ENCODE measurements at places on chromosomes 5 and 9.

GRCh38 chr9:90088434-90088833 is 483.6 kb downstream of the GADD45G start:
- no peak for DNase-seq

DNA sequence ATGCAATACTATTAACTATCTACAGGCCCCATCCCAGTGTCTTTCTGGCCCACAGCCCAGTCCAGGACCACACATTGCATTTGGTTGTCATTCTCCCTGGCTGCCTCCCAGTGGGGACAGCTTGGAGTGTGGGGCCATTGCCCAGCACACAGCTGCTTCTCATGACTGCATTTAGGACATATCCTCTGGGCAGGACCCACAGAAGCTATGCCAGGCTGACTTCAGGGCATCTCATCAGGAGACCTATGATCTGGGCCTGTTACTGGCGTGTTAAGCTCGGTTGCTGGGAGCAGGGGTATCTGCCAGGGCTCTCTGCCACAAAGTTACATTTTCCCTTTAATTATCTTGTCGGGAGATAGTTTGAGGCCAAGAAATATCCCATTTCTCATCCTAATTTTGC is 32.1 kb upstream of the CLPTM1L start:
- no peak for DNase-seq

GRCh38 chr5:133432956-133433532 is 179.3 kb downstream of the FSTL4 start:
- DNase-seq: peak; percentile 41

DNA sequence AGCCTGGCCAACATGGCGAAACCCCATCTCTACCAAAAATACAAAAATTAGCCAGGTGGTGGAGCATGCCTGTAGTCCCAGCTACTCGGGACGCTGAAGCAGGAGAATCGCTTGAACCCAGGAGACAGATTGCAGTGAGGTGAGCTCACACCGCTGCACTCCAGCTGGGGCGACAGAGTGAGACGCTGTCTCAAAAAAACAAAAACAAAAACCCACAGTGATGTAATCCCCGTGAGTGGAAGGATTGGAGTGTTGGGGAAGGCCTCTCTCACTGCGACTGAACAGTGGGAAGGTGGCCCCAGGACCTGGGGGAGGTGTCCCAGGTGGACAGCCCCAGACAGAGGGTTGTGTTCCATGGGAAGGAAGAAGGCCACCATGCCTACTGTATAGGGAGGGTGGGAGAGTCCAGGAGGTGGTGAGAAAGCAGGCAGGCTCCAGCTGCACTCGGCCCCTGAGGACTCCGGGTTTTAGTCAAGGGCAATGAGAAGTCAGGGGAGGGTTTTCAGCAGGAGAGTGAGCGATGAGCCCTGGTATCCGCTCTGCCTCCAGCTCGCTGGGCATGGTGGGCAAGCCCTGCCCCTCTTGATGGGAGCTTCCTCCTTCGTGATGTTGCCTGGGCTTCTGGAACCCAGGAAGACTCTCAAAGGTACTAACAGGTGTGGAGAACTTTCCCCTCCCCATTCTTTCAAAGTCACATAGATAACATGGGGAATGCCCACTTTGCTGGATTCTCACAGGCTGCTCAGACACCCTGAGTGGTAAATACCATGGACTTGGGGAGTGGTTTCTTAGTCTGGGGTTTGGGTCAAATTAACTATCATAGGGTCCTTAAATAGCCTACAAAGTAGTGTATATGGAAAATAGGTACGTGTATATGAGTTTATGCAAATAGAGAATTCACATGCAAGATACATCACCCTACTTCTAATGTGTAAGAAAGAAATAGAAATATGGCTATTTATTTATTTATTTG is 74.7 kb downstream of the PPARGC1B start:
- peak; percentile 33 for DNase-seq

- DNase-seq: peak; percentile 60
Measured at GRCh38 chr9:93184432-93185265, 710 bp downstream of the WNK2 start.

- DNase-seq: no peak
Measured at GRCh38 chr5:142703153-142703552, 17.3 kb upstream of the FGF1 start.

GRCh38 chr5:122311961-122312590 is at the start of gene SNCAIP:
Gene SNCAIP, plus strand, starts transcription at chr5:122312237. Its CDS starts 78,898 bp downstream, at chr5:122391135.
- peak; percentile 92 for DNase-seq

DNA sequence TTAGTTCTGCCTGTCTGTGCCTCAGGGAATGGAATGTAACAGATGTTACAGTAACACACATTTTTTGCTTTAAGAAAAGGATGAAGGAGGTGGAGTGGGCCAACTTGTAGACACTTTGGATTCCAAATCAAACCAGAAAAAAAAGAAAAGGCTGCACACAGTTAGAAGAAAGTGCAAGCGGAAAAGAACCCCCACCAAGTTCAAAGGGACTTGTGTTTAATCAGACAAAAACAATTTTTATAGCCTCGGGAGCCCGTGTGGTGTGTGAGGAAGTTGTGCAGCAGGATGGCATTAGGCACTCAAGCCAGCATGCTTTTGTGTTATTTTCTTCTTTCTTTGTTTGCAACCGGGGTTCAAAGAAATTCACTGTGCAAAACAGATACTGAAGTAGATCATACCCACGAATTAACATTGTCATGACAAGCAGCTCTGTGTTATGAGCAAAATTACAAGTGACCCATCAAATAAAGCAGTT is 189.5 kb downstream of the SEMA5A start:
- DNase-seq: no peak

GRCh38 chr5:107937651-107938355 is 267.1 kb upstream of the EFNA5 start:
- DNase-seq: no peak

DNA sequence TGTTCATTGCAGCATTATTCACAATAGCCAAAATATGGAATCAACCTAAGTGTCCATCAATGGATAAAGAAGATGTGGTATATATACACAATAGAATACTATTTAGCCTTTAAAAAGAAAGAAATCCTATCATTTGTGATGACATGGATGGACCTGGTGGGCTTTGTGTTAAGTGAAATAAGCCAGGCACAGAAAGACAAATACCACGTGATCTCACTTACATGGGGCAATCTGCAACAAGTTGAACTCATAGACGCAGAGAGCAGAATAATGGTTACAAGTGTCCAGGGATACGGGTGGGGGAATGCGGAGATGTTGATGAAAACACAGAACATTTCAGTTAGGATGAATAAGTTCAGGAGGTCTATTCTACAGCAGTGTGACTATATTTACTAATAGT is 66.4 kb upstream of the ALDH1B1 start:
- no peak for DNase-seq

- DNase-seq: no peak
Measured at GRCh38 chr9:111271481-111272080, 58.4 kb downstream of the OR2K2 start.

- no peak for DNase-seq
Measured at GRCh38 chr5:116402235-116402634, 172.4 kb downstream of the SEMA6A start.

- no peak for DNase-seq
Measured at GRCh38 chr9:96502539-96503373, 52.8 kb downstream of the HABP4 start.

DNA sequence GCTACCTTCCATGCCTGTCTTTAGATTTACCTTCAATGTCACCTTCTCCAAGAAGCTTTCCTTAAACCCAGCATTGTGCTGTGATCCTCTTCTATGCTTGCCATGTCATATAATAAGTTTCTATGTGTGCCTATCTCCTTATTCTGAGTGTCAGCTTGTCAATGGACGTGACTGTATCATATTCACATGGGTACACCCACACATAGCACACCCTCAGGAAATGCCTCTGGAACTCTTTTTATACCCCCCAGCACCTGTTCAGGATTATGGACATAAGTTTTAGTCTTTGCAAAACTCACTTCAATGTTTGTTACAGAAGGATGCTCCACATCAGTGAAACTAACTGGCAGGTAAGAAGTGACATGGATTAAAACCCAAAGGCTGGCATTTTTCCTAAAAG is 7.4 kb downstream of the GAS1 start:
- DNase-seq: no peak

GRCh38 chr5:158384535-158385481 is 525.9 kb upstream of the CLINT1 start:
- DNase-seq: no peak

GRCh38 chr5:80592105-80592504 is 22.0 kb upstream of the ANKRD34B start:
- no peak for DNase-seq

- no peak for DNase-seq
Measured at GRCh38 chr5:68818057-68818695, 275.6 kb upstream of the SLC30A5 start.

- no peak for DNase-seq
Measured at GRCh38 chr9:70374962-70375618, 39.4 kb downstream of the KLF9 start.

DNA sequence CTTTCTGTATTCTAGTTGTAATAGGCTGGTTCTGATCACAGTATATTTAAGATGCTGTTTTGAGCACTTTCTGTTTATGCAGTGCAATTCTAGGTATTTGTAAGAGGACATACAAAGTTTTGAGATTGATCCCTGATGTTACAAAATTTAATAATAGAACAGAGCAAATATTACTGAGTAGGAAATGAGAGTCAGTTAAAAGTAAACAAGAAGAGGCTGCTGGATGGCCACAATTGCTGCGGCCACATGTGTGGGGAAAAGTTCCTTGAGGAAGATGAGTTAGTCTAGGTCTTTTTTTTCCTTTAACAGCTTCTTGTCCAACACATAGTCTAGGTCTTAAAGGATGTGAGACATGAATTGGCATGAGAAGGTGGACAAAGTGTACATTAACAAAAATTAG is 11.3 kb downstream of the EHMT1 start:
- DNase-seq: no peak

DNA sequence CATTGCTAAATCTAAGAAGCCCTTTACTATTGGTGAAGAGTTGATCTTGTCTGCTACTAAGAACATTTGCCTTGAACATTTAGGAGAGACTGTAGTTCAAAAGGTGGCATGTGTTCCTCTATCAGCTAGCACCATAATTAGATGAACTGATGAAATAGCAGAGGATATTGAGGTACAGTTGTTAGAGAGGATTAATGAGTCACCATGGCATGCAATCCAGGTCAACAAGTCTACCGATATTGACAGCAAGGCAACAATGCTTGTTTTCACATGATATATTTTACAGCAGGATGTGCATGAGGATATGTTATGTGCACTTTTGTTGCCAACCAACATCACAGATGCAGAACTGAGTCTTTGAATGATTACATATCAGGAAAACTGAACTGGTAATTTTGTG is 134.3 kb upstream of the CDH9 start:
- no peak for DNase-seq

DNA sequence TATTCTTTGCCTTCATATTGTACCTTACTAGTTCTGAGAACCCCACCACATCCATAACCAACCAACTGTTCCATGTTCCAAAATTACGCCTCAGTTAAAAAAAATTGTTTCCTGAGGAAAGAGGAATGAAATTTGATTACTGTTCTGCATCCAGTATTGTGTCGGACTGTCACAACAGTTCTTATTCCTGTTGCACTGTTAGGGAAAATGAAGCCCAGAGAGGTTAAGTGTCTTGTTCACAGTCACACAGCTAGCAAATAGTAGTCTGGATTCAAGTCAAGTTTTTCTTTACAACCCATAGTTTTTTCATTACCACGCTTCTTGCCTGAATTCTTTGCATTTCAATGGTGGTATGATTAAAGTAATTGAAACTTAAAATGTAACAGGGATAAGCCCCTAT is 4.4 kb downstream of the FSD1L start:
- DNase-seq: no peak

GRCh38 chr5:142736247-142736632 is 33.9 kb upstream of the ARHGAP26 start:
- DNase-seq: no peak

GRCh38 chr9:127050591-127051001 is 71.8 kb downstream of the ANGPTL2 start:
- no peak for DNase-seq

GRCh38 chr5:124262470-124262869 is 484.0 kb downstream of the ZNF608 start:
- peak; percentile 19 for DNase-seq

- DNase-seq: no peak
Measured at GRCh38 chr9:136740971-136741882, 1.5 kb downstream of the LCN10 start.

GRCh38 chr5:7518947-7519560 is 123.1 kb downstream of the ADCY2 start:
- peak; percentile 32 for DNase-seq

DNA sequence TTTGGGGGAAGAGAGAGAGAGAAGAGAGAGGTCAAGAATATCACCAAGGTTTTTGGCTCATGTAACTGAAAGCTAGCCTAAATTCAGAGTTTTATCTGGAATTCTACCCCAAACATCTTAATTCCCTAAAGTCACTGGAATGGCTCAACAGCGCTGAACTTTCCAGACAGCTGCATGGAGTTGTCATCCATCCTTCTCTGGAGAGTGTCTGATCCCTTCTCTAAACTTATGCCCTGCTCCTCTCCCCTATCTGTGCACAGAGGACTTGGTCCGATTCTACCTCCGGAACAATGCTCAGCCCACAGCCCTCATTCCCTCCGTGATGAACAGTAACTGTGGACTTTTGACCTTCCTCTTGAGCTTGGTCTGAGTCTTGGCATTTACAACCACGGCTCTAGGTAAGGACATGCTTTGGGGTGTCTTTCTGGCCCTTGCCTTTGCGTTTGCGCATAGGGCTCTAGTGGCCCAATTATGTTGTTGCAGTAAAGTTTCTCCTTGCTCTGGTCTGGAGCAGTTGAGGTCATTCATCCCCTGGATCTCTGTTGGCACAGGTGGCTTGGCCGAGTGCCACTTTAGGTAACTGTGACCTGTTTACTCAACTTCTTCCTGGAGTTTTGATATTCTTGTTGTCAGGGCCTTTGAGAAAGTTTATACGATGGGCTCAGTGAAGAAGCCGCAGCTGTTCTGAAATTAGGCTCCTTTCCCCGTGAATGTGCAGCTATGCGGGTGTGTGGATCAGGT is 18.3 kb upstream of the CD180 start:
- DNase-seq: peak; percentile 61

GRCh38 chr9:78438211-78438610 is 141.3 kb downstream of the PSAT1 start:
- DNase-seq: peak; percentile 23

DNA sequence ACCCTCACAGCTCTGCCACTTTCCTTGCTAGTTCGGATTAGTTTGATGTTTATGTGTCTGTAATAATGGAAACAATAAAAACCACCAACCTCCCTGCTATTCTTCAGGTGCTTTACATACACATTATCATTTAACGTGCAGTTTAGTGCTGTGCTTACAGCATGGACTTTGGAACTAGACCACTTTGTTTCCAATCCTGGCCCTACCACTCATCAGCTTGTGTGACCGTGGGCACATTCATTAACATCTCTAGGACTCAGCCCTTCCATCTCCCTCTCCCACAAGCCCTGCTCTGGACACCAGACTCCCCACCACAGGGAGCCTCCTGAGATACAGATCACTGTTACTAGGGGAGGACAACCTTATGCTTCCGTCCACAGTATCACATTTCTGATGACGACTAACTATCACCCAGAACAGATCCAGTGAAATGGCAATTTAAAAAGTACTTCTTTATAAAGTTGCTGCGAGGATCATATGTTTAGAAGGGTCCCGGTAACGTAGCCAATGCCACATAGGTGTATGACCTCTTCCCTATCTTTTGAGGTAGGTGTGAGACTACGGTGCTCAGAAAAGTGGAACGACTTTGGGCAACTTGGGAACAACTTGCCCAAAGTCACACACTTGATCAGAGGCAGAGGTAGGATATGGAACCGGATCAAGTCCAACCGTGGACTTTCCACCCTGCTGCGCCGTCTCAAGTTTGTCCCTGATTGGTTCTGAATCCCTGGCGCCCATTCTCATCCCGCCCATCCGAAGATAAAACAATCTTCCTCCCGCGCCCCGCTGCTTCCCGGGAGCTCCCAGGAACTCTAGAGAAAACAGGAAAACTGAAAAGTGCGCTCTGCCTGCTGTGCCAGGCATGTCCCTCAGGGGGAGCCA is 132.4 kb upstream of the NIPBL start:
- peak; percentile 7 for DNase-seq

Data from NCI-H69 (cell line).